ENCODE measurements at places on chromosomes 16 and 17.

- no peak for DNase-seq
Observed at GRCh38 chr17:55067697-55068439, 99.3 kb downstream of the STXBP4 start.

- DNase-seq = no peak
Observed at GRCh38 chr16:30997725-30998711, 12.4 kb downstream of the STX1B start.

- DNase-seq = no peak
Observed at GRCh38 chr17:48589831-48590606, at the start of gene HOXB3. Gene HOXB3 (minus strand): TSS chr17:48590241. CDS start chr17:48552474, 37,767 bp downstream.

- DNase-seq = no peak
Observed at GRCh38 chr17:62045517-62045916, 19.6 kb downstream of the MED13 start.

DNA sequence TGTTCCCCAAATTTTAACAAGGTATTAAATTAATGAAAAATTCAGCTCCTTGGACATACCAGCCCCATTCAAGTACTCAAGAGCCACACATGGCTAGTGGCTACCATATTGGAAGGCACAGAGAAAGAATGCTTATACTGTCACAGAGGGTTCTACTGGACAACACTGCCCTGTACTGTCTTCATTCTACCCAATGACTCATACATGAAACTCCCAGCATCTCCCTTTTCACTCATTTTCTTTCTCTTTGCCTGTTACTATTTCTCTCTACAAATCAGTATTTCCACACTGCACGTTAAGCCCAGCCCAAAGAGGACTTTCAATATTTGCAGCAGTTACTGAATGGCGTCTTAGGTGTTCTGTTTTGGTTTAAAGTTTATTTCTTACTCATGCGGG lies 72.1 kb upstream of the RCVRN start:
- DNase-seq = no peak

All from stimulated activated CD8-positive, alpha-beta memory T cell treated with anti-CD3 and anti-CD28 coated beads, Interleukin-4, amount 100 ng/mL, for 1 hour (primary cell).